ENCODE measurements at places on chromosomes 16 and 17. TPM values are rescaled to one million over a fixed set of nuclear protein-coding genes. Genes with fewer than 3 reads are reported as not detected.

DNA sequence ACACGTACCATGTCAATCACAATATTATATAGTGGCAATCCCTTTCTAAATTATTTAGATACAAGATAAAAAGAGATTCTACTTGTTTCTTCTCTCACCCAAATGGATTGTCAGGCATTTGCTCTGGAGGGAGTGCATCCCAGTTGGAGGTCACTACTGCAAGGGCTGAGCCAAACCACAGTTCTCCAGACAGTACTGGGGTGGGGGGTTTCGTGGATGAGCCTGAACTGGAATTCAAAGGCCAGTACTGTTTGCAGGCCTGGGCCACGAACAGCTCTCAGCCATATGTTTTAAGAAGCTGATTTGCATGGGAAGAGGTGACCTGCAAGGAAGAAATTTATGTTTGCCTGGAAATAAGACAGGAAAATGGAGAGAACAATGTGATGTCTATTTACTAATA, 314.9 kb downstream of the PMP22 start:
- peak; percentile 5 for DNase-seq

- DNase-seq: no peak
Measured at GRCh38 chr16:4610011-4611005, 4.4 kb downstream of the UBALD1 start.

GRCh38 chr17:73772107-73772705, 128.0 kb upstream of the SDK2 start:
- no peak for DNase-seq

DNA sequence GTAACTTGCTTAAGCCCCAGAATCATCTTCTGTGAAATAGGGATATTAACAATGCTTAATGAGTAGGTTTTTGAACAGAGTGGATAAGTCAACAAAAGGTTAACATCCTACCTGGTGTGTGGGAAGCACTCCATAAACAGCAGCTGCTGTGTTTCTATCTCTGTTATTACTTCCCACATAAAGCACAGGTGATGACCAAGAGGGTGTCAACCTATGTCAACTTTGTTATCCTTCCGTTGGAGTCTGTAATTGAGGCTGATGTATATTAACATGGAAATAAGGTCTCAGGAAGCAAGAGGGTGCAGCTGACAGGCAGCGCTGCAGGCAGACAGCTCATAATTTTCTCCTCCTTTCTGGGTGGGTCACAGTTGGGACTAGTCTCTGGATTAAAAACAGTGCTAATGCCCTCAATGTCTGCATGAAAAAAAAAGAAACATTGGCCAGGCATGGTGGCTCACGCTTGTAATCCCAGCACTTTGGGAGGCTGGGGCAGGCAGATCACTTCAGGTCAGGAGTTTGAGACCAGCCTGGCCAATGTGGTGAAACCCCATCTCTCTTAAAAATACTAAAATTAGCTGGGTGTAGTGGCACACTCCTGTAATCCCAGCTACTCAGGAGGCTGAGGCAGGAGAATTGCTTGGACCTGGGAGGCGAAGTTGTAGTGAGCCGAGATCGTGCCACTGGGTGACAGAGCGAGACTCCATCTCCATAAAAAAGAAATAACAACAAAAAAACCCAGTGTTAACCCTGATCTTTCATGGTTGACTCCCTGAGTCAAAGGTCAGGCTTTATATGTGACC, 269.6 kb downstream of the SNX29 start:
- DNase-seq: no peak

Gene MYH8
- total RNA-seq: not detected

Gene OR3A2
- not detected for total RNA-seq

All from IMR-90 (cell line).